ENCODE measurements at places on chromosomes 2 and 18. TPM values are rescaled to one million over a fixed set of nuclear protein-coding genes. Genes with fewer than 3 reads are reported as not detected.

The CYTIP gene
- polyA plus RNA-seq = 1.7 TPM

The MARCO gene
- 0.48 TPM for polyA plus RNA-seq

The MC4R gene
- 0.96 TPM for polyA plus RNA-seq

The IL1B gene
- polyA plus RNA-seq = 1.2 TPM

The GPR39 gene
- polyA plus RNA-seq = 3.8 TPM

The CYP27A1 gene
- 22.7 TPM for polyA plus RNA-seq

The CBLN2 gene
- polyA plus RNA-seq = 24.5 TPM

The PPP1R7 gene
- polyA plus RNA-seq = 65.8 TPM

The SATB2 gene
- 4.0 TPM for polyA plus RNA-seq

The FOXI3 gene
- not detected for polyA plus RNA-seq

The HOXD13 gene
- polyA plus RNA-seq = not detected

The TMEM178A gene
- 8.8 TPM for polyA plus RNA-seq

The FBXO41 gene
- polyA plus RNA-seq = 1.5 TPM

The SERPINB3 gene
- polyA plus RNA-seq = not detected

- DNase-seq = peak; percentile 62
These were observed 61.7 kb upstream of the RALBP1 start for GRCh38 chr18:9413576-9413975.

- no peak for DNase-seq
These were observed 27.4 kb downstream of the HPCAL1 start for GRCh38 chr2:10329880-10330699.

DNA sequence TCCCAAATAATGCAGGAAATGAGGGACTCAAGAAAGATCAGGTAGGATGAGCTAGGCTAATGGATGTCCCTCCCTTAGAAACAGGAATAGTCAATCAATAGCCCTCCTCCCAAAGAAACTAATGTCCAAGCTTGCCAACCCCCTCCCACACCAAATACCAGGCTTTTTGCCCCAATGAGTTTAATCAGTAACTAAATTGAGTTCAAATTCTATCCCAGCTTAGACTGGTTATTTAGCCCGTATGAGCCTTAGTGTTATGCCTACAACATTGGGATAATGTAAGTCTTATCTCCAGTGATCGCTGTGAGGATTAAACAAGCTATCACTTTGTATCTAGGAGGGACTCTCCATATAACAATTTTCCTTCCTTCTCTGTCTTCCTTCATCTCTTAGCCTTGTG is 310.7 kb downstream of the DPP10 start:
- DNase-seq = no peak

GRCh38 chr18:48902856-48903601 is 47.7 kb downstream of the SMAD7 start:
- no peak for DNase-seq

- no peak for DNase-seq
These were observed 18.7 kb downstream of the EML4 start for GRCh38 chr2:42187886-42188285.

DNA sequence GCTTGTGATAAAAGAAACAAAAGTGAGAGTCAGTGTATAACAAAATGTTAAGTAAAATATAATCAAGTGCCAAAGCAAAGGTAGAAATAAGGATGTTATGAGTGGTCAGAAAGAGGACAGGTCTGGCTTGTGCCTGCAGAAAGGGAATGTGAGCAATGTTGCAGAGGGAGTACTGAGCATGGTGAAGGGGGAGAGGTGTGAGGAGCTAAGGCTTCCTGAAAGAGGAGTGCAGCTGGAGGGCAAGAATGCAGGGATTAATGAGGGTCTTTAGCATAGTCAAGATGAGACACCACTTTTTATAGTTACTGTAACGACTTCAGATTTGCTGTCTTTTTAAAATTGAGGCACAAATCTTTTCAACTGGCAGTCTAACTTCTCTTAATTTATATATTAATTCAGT is 22.0 kb upstream of the FIGN start:
- no peak for DNase-seq

- DNase-seq = no peak
These were observed 102.4 kb upstream of the THUMPD2 start for GRCh38 chr2:39881494-39881893.

- DNase-seq = no peak
These were observed 17.8 kb downstream of the PDCL3 start for GRCh38 chr2:100580367-100581276.

- no peak for DNase-seq
These were observed 39.9 kb upstream of the SMAD7 start for GRCh38 chr18:48990481-48991318.

DNA sequence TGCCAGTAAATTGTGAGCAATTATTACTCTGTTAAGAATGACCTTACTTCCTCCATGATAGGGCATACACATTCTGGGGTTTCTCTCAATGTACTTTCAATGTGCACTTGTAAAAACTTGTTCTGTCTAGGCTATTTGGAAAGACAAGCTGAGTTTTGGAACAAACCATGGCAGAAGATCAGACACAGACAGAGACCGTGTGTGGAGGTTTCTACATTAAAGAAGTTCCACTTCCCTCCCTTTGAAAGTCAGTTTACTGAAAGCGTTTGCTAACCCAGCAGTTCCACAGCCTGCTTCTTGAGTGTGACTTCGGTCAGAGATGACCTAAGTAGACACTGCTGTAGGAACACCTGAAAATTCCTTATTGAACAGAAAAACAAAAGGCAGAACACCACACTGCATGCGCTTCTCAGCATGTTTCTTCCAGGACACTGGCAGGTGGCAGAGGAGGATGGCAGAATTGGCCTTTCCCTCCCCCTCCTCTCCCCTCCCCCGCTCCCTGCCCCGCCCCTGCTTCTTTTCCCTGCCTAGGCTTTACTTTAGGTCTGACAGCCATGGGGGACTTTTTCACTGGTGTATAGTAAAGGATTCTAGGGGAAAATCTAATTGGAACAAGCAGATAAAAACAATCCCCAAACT is 109.8 kb downstream of the NOL10 start:
- DNase-seq = no peak

DNA sequence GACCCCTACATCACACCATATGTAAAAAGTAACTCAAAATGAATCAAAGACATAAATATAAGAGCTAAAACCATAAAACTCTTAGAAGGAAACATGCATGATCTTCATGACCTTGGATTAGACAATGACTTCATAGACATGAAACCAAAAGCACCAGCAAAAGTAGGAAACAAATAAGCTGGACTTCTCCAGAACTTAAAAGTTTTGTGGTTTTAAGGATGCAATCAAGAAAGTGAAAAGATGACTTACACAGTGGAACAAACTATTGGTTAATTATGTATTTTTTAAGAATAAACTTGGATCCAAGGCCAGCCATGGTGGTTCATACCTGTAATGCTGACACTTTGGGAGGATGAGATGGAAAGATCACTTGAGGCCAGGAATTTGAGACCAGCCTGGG is 150.2 kb downstream of the GALNT1 start:
- DNase-seq = no peak

DNA sequence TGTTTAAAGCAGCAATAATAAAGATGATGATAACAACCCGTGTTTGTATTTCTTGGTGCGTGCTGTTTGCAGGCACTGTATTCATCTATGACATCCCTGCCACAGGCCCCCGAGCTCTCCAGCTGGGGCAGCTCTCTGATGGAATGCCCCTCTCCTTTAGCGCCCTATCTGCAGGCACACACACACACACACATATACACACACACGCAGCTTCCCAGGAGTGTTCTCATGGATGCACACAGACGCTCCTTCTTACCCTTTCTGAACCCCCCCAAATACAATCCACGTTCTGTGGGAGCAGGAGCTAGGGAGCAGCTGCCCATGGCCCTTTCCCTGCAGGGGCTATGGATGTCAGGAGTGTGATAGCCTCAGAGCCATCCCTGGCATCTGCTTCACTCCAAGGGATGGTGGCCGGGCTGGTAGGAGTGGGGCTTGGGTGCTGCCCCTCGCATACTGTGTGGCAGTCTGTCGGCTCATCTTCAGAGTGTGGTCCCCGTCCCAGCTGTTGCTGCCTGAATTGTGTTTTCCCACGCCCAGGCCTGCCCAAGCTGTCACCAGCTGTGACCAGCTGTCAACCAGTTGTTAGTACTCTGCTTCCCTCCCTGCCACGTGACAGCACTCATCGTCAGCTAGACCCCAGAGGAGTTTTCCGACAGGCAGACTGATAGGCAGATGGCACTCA is 50.8 kb upstream of the MYCN start:
- peak; percentile 85 for DNase-seq

- no peak for DNase-seq
These were observed 54.5 kb upstream of the UPP2 start for GRCh38 chr2:158047156-158047611.

- no peak for DNase-seq
These were observed 10.8 kb downstream of the IWS1 start for GRCh38 chr2:127515383-127515915.

- DNase-seq = no peak
These were observed 3.4 kb upstream of the PDCD1 start for GRCh38 chr2:241862093-241862492.

DNA sequence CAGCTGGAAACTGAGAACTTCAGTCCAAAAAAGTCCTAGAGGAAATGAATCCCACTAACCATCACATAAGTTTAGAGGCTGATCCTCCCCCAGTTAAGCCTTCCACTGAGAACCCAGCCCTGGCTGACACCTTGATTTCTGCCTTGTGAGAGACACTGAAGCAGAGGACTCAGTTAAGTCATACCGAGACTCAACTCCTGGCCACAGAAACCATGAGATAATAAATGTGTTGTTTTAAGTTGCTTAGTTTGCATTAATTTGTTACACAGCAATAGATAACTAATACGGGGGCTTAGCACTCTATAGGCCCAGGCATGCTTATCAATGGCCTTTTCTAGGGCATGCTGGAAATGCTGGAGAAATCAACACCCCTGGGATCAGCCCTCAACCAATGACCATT is 3.4 kb upstream of the ADD2 start:
- DNase-seq = no peak

DNA sequence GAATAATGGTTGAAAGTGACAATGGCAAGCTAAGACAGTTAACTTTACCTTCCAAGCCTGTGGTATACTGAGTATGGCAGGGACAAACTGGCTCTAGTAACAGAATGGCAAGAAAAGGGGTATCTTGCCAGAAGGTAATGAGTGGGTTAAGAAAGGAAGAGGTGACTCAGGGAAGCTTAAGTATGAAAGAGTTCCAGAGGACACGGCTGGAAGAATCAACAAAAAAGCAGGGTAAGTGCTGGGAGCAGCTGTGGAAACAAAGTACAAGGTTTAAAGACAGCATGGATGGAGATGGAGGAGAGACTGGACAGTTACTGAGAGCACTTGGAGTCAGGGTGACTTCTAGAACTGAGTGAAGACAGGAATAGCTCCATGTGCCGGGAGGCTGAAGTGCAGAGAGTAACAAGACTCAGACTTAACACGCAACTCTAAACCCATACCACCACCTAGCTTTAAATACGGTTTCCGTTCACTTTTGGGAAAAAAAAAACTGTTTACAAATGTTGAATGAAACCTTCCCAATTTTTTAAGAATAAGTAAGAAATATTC is 69.0 kb downstream of the REV1 start:
- no peak for DNase-seq

GRCh38 chr18:50194631-50195532 is at the start of gene MYO5B:
MYO5B (minus strand) TSS chr18:50195147; CDS start chr18:50194793, 354 bp downstream.
- DNase-seq = peak; percentile 46

DNA sequence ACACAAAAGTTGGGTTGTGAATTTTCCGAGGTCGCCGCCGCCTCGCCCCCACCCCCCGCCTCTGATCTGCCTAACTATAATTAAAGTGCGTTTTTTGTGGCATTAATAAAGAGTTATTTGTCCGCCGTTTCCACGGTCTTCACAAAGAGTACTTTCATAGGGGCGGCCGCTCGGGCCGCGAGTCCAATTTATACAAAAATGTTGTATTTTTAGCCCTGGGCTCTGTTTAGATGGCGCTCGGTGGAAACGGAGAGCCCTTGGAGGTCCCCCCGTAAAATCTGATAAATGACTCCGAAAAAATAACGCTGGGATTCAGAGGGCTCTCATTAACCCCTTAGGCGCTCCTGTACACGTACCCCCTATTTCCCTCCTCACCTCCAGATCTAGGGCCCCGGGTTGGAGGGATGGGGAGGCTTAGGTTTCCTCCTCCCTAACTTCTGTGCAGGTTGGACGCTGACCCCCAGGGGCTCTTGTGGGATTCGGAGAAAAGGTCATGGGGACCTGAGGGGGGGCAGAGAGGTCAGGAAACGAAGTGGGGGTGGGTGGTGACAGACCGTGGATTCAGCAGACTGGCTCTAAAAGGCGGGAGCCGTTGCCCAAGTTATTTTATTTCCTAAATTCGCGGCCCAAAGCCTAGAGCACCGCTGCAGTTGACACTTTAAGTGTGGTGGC is 1.9 kb downstream of the CYP26B1 start:
- no peak for DNase-seq

- no peak for DNase-seq
These were observed 55.4 kb downstream of the UXS1 start for GRCh38 chr2:106138543-106139237.

GRCh38 chr2:216499641-216500218 is 1.1 kb downstream of the RPL37A start:
- no peak for DNase-seq

DNA sequence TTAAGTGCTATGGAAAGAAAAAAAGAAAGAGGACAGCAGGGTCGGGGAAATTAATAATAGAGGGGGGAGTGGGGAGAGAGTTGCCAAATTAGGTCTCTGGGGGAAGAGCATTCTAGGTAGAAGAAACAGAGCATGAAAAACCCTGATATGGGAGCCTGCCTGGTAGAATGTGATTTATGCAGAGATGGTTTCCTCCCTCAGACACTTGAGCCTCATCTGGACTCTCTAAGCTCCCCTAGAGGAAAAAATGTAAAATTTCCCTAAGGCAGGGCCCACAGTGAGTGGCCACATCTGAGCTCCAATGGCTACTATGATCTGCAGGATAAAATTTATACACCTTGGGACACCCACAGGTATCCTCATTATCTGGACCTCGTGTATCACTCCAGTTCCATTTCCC is 20.6 kb upstream of the EPAS1 start:
- DNase-seq = no peak
